ENCODE measurements at places on chromosomes 3 and 15.

- no peak for DNase-seq
Observed at GRCh38 chr15:91803260-91803659, 50.2 kb upstream of the SLCO3A1 start.

- no peak for DNase-seq
Observed at GRCh38 chr15:69021895-69022294, 7.4 kb downstream of the NOX5 start.

- DNase-seq: no peak
Observed at GRCh38 chr3:43959498-43960447, 269.0 kb downstream of the ABHD5 start.

DNA sequence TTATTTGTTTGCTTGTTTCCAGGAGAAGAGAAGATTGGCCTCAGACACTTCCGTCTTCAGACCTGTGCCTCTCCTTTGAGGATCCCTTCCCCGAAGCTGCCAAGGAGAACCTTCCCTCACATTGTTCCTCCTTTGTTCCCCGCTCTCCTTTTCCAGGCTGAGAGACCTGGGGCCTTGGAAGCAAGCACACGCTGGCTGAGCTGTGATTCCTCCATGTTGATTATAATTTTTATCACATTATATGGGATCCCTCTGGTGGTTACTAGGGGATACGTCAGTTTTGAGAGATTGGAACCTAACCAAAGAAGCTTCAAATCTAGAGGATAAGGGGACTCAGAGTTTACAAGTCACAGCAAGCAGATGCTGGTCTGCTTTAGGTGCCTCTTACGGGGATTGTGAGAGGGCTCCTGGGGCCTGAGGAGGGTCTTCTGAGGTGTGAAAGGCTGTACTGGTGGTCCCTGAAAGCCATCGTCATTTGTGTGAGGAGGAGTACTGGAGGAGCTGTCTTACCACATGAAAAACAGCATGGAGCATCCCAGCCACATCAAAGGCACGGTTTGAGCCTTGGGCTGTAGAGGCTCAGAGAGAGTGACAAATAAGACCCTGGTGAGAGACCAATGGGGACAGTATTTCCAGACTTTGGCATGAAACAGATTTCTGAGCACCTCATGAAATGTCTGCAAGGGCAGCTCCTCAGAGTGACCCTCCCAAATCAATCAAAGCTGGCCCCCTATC lies 760.1 kb upstream of the CFAP20DC start:
- no peak for DNase-seq

DNA sequence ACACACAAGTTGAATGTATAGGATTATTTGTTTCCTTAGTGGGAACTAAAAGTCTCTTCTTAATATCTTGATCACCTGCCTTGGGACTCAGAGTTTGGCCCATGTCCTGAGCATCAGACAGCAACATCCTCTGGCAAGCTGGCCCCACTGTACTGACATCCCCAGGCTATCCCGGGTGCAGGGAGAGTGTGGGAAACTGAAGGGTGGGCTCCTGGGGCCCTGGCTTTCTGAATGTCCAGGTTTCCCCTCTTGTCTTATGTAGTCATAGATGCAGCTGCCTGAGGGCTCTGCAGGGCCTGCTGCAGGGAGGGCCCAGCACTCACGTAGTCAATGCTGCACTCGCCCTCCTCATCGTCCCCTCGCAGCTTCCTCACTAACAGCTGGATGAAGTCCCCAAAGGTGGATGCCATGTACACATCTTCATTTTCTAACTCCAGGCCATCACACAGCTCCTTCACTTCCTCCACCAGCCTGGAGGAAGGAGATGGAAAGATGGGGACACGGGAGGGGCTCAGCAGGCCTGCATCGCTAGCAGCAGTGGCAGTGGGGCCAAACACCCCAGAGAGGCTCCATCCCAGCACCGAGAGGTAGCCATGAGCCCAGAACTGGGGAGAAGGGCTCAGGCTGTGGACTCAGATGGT lies 42.8 kb downstream of the ALDH1L1 start:
- no peak for DNase-seq

DNA sequence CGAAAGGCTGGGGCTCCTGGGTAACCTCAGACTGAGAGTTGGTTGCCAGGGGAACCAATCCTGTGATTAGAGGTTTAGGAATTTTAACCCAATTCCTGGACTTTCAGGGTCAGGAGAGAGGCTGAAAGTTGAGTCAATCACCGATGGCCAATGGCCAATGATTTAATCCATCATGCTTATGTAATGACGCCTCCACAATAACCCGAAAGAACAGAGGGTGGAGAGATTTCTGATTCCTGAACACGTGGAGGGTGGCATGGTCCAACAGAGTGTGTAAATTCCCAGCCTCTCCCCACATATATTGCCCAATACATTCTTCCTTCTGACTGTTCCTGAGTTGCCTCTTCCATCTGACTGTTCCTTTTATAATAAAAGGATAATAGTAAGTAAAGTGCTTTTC lies 137.2 kb upstream of the CBLB start:
- DNase-seq: no peak

- no peak for DNase-seq
Observed at GRCh38 chr3:32089476-32089875, 16.9 kb upstream of the GPD1L start.

DNA sequence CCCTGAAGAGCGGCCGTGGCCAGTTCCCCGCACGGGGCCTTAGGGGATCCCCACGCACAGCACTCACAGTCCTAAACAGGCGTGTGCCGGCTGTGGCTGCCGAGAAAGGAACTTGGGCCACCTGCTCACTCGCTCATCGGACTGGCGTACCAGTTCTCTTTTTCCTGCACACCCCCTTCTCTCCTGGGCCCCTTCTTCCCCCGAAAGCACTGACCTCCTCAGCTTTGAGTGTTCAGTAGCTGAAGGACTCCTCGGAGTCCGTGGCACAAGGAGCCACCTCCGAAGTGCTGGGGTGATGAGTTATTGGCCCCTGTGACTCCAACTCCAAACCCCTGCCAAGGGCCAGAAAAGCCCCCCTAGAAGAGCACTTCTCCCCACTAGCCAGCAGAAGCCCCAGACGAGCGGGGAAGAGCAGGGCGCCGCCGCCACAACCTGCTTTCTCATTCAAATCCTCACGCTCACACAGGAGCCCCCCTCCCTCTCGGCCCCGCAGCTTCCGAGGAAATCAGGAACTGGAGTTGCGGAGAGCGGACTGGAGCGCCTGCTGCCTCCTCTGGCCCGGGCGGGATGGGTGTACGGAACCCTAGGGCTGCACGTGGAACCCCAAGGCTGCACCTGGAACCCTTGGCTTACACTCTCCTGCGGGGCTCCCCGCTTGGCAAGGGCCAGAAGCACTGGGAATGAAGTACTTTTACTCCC lies at the start of gene PLCH1:
Gene PLCH1, minus strand, starts transcription at position 446 of the 699 bp plus-strand sequence. CDS start 40,847 bp downstream, outside the sequence.
- DNase-seq: no peak

- no peak for DNase-seq
Observed at GRCh38 chr3:180855364-180855763, 57.1 kb upstream of the FXR1 start.

DNA sequence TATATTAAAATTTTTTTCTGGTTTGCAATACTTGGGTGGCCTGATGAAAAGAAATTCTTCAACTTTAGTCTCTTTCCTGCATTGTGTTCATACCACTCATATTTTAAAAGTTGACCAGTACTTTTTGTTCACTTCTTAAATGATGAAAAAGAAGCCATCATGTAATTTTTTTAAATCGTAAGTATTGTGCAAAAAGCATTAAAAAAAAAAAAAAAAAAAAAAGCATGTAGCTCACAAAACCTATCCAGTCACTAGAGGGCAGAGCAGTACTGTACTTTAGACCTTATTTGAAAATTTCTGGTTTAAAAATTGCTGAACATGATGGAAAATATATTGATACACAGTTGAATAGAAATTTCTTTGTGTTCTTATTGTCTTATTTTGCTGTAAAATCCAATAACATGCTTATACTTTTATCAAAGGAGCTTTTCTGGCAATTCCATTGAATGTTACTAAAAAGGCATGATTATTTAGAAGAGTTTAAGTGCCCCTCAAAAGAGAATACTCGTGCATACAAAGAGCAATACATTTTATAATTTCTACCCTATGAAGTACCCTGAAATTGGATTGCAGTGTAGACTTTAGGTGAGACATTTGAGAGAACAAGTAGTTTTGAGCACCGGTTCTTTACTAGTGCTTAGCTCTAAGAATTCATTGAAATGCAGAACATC lies 137.7 kb downstream of the BBX start:
- DNase-seq: peak; percentile 21

DNA sequence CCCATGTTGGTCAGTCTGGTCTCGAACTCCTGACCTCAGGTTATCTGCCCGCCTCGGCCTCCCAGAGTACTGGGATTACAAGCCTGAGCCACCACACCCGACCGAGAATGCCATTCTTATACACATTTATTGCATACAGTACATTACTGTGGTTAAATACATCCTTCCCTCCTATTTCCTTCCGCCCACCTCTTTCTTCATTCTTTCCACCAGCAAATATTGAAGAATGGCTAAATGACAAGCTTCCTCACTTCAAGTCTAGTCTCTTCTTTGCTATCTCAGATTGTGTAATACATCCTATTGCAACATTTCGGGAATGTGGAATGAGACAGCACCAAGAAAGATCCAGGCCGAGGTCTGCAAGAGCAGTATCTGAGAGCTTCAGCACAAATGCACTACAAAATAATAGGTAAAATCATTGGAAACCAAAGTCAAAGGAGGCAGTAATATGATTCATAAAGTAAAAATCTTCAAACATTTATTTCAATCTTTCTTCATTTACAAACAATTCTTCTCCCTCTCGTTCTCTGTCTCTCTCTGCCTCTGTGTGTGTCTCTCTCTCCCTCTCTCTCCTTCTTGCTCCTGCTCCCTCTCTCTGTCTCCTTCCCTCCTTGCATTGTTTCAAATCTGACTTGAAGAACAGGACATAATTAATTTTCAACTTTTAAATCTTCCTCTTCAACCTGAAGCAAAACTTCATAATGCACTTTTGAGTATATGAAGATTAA lies 94.7 kb upstream of the TGFBR2 start:
- no peak for DNase-seq

- no peak for DNase-seq
Observed at GRCh38 chr3:11457135-11457534, 184.9 kb downstream of the ATG7 start.

GRCh38 chr15:83065431-83065830 lies 1.6 kb downstream of the BTBD1 start:
- DNase-seq: peak; percentile 47

DNA sequence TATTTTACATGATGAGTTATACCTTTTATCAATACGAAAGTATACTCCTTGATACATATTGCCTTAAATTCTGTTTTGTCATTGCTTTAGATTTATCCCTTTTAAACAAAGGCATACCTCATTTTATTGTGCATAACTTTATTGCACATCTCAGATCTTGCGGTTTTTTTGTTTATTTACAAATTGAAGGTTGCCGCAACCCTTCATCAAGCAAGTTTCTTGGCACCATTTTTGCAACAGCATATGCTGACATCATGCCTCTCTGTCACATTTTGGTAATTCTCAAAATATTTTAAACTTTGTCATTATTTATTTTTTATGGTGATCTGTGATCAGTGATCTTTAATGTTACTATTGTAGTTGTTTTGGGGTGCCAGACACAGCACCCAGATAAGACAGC lies 20.9 kb downstream of the SNRK start:
- no peak for DNase-seq

- DNase-seq: no peak
Observed at GRCh38 chr3:119642746-119643473, 17.5 kb downstream of the POPDC2 start.

GRCh38 chr15:75036212-75036616 lies 12.8 kb downstream of the PPCDC start:
- no peak for DNase-seq

Measured in hematopoietic multipotent progenitor cell treated with erythropoietin and hydrocortisone succinate and interleukin-3 and kit ligand, for 17 days (in vitro differentiated cells).